ENCODE measurements at places on chromosomes 4 and X. TPM values are rescaled to one million over a fixed set of nuclear protein-coding genes. Genes with fewer than 3 reads are reported as not detected.
A peak's percentile ranks its signal among the peaks of the same experiment; 100 is the strongest.

Gene CHIC2
- total RNA-seq = 31.9 TPM

GRCh38 chr4:154854362-154854761 lies 73.3 kb downstream of the RBM46 start:
- no peak for DNase-seq

GRCh38 chr4:102710986-102711385 lies 49.8 kb downstream of the MANBA start:
- no peak for DNase-seq

Gene STBD1
- total RNA-seq = 1.3 TPM

- DNase-seq = no peak
Measured at GRCh38 chrX:136344320-136344719, 43.6 kb downstream of the ADGRG4 start.

Gene MRPL1
- total RNA-seq = 17.7 TPM

GRCh38 chr4:87732033-87732765 lies 67.2 kb upstream of the IBSP start:
- no peak for DNase-seq

DNA sequence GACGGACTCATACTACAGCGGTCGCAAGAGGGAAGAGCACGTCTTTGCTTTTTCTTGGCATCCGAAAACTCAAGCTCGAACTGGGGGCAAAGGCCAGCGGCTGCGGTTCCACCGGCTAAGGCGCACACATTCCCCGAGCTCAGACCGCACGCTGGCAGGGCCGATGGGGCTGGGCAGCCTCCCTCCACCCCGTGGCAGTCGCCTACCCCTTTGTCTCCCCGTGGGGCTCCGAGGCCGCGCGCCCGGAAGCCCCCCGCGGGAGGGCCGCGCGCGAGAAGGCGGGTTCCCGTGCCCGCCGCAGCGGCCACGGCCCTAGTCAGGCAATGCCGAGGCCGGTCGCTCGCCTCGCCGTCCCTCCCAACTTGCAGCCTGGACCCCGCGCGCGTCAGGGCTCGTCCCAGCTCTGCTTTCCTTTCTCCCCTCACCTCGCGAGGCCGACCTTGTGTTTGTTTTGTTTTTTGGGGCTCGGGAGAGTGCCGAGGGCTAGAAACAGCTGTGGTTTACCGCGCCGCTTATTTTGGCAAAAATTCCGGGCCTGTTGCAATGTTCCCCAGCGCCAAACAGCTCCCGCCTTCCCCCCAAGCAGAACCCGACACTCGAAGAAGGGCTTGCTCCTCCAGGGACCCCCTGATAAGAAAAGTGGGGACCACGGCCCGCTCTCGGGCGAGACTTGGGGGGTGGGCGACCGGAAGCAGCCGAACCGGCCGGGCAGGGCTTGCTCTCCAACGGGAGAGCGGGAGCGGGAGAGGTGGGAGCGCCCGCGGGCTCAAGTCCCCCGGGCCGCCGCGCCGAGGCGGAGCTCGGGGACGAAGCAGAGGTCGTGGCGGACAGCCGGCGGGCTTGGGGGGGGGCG lies 561 bp upstream of the N4BP2 start:
- peak; percentile 67 for DNase-seq

DNA sequence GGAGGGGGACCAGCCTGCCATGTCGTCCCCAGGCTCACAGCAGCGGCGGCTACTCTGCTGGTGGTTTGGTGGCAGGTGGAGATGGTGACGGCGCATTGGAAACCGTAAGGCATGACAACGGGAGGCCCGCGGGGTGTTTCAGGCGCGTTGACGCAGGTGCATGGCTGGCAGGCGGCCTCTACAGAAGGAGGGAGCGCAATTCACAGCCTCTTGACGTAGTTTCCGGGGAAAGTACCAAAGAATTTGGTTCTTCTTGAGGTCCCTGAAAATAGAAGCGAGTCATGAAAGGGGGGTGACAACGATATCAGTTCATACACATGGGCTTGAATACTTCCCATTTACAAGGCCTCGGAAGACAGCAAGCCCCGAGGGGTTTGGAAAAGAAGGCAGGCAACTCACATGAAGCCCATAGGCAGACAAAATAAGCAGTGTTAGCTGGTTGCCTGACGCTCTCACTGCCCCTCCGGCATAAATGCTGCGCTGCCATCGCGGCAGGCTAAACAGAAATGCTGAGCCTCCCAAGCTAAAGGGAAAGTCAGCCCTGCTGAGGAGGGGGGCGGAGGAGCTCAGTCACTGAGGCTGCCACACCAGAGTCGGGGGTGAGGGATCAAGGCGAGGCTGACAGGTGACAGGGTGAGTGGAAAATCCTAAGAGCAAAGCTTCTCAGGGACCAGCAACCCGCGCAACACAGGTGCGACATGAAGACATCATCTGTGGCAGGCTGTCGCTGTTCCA lies 52.3 kb upstream of the PDLIM3 start:
- no peak for DNase-seq

DNA sequence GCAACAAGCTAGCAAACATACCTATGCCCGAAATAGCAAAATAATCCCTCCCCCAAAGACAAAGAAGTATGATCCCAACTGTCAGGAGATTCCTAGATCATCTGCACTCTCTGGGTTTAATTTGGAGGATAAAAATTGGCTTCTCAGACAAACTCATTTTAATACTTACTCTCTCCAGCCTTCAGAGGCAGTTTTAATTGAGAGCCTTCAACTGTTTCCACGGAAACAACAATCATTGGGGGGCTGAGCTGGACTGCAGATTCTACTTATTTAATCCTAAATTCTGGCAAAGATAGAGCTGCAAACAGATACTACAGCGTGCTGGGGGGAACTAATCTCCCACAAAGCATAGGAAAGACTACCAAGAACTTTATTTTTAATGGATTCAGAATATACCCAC lies 168.2 kb downstream of the TSPAN5 start:
- no peak for DNase-seq

Gene SLC6A14
- total RNA-seq = not detected

DNA sequence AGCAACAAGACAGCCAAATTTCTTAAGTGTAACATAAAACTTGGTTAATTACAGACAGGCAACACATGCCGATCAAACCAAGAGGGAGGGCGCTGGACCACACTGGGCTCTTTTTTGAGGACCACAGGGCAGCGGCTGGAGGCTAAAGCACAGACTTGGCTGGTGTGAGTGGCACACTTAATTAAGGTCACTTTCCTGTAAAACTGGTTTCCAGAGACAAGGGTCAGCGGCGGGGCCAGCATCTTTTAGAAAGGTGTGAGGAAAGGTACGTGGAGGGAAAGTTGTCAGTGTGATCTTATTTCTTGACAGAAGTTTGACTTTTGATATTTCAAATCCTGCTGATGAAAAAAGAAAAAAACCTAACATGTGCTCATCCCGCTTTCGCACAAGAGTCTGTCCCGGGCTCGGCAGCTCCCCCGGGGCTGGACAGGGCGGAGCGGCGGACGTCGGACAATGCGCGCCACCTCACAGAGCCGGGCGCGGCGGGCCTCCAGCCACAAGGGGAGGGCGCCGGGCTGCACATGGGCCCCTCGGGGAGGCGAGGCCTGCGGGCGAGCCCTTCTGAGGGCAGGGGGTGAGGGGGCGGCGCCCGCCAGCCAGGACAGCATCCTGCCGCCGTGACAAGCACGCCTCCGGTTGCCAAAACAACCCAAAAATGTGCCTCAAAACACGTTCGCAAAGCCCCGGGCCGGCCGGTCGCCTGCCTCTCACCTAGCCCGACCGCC lies 660 bp upstream of the HSPA4L start:
- peak; percentile 55 for DNase-seq

Gene ZNF674
- total RNA-seq = 2.9 TPM

GRCh38 chr4:56937262-56937661 lies 29.6 kb downstream of the REST start:
- no peak for DNase-seq

DNA sequence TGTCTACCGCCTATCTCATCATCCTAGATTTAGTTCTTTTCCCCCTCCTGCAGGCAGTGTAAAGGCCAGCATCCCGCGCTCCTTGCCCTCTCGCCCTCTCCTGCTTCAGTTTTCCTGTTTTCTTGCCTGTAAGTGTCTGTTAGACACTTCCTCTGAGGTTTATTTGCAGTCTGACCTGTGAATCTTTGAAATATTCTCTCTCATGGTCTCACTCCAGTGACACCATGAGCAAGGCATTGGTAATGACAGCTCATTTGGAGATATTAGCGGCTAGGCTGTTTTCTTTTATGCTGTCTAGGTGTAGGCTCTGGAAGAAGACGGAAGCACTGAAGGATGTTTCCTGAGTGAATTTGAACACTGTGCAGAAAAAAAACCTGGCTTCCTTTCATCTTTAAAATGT lies 179.6 kb downstream of the KDR start:
- no peak for DNase-seq

GRCh38 chr4:71692963-71693362 lies 90.9 kb downstream of the GC start:
- no peak for DNase-seq

DNA sequence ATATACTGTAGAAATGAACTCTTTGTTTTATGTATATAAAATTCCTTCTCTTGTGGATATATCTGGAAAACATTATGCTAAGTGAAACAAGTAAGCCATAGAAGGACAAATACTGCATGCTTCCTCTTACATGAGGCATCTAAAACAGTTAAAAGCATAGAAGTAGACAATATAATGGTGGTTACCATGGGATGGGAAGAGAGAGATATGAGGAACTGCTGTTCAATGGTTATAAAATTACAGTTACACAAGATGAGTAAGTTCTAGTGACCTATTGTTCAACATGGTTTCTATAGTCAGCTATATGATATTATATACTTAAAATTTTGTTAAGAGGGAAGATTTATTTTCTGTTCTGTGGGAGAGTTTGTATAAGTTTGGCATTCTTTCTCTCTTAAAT lies 43.4 kb downstream of the HTRA3 start:
- no peak for DNase-seq

- DNase-seq = no peak
Measured at GRCh38 chrX:87391742-87392141, 125.9 kb upstream of the KLHL4 start.

- no peak for DNase-seq
Measured at GRCh38 chr4:13940921-13941320, 313.4 kb upstream of the BOD1L1 start.

- no peak for DNase-seq
Measured at GRCh38 chrX:13007519-13008188, 32.7 kb downstream of the TMSB4X start.

Gene SLC4A4
- 90.7 TPM for total RNA-seq

DNA sequence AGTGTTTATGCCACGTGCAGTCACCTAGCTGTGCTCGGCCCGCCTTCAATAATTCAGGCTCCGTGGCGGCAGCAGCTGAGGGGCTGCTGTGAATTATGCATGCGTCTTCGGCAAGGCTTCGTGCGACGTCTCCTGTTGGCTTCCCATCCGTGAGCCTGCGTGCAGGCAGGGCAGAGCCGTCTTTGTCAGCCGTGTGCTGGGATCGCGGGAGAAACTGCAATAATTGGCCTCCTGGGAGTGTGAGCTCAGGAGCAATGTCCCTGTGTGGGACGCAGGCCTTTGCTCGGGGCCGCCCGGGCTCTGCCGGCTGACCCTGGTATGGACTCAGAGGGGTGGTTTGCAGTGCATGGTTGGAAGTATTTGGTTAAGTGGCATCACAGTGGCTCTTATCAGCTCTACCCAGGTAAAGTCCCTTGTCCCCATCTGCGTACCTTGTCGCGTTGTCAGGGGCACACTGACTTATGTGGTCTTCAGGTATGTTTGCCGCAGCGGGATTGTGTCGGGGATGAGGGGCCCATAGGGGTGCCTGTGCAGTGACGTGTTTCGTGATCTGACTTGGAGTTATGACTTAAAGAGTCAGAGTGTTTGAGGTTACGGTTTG lies 34.5 kb upstream of the HGFAC start:
- no peak for DNase-seq

DNA sequence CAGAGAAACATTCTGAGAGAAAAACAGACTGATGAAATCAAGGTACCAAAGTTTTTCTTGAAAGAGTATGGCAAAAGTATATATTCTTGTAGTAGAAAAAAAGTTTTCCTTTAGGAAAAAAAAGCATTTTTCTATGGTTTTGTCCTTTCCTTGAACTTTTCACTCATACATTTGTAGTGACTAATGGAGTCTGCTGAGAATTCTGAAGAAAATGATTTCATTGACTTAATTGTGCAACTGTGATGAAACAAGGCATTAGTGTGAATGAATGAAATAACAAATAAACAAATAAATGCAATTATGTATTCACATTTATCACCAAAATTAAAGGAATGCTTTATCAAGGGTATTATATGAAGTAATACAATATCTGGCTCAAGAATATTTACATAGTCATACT lies 5.7 kb downstream of the CSN1S1 start:
- no peak for DNase-seq

Gene MAGEB1
- total RNA-seq = not detected
